Common myeloid progenitor, CD34-positive (primary cell): ENCODE measurements at places on chromosomes 12 and 14.

DNA sequence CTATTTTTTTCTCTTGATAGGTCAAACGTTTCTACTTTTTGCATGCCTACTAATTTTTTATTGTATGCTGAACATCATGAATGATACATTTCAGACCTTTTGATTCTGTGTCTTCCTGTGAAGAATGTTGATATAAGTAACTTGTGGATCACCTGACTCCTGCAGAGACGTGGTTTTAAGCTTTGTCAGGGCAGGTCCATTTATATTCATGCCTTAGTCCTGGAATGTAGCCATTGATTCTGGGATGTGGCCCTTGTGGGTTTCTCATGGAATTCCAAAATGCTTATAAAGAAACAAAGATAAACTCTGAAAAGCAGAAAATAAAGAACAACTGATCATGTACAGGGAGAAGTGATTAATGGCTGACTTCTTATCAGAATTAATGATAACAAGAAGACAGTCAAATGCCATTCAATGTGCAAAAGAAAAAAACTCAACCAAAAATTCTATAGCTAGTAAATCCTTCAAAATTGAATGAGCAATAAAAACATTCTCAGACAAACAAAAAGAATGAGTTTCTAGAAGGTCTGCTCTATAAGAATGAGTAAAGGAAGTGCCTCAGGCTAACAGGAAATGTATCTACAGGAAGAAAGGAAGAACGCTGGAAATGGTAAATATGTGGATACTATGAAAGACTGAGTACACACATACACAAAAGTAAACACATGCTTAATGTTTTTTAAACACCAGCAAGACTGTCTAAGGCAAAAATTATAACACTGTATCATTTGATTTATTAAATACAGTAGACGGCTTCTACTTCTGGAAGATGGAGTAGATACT lies 284.8 kb upstream of the DIO3 start:
- no peak for DNase-seq

DNA sequence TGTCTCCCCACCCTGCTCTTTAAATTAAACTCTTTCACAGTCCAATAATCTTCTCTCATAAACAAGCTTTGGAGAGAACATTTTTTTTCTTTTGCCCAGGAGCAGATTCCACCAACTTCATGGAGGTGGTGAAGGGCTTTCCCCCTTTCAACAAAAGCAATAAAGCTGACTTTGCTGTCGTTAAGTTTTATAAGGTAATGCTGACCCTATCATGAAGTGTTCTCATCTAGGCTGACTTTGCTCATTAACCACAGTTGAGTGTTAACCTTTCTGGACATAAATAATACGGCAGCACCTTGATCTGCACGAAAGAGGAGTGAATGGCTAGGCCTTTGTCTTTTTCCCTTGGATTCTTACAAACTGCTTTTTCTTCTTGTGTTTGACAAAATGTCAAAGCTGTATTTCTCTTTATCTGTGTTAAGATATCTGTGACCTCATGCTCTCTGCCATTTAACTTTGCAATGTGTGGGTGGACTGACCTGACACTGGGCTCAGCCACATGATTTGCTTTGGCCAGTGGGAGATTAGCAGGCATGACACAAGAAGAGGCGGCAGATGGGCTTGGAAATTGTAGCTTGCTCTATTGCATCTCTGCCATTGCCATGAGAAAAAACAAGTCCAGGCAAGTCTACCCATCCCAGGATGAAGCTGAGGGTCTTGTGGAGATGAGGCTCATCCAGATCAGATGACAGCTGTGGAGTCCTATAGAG lies 470.9 kb upstream of the CCDC196 start:
- DNase-seq = no peak

DNA sequence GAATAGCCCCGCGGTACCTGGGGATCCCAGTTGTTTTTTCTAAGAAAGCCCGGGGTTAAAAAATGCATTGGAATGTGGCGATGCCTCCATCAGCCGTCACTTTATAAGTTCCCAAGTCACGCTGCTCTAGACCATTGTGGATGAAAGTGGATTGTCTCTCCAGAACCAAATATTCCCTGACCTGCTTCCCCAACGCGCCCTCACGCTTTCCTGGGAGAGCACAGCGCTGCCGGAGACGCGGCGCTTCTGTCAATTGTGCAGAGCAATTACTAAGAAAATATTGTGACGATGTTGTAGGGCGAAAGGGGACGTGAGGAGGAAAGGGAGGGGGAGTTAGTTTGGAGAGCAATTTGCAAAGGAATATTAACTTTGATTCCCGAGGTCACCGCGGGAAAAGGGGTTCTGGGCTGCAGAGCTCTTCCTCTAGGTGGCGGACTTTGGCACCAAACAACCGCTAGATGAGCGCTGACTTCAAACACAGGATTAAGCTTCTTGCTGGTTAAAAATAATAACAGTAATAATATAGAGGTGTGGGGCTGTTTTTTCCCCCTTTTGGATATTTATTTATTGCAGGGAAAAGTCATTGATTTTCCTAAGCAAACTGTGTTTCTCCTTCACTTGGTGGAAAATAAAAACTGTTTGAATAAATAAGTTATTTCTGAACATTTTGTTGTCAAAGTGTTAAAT lies 9.6 kb upstream of the FOXG1 start:
- peak; percentile 60 for DNase-seq

DNA sequence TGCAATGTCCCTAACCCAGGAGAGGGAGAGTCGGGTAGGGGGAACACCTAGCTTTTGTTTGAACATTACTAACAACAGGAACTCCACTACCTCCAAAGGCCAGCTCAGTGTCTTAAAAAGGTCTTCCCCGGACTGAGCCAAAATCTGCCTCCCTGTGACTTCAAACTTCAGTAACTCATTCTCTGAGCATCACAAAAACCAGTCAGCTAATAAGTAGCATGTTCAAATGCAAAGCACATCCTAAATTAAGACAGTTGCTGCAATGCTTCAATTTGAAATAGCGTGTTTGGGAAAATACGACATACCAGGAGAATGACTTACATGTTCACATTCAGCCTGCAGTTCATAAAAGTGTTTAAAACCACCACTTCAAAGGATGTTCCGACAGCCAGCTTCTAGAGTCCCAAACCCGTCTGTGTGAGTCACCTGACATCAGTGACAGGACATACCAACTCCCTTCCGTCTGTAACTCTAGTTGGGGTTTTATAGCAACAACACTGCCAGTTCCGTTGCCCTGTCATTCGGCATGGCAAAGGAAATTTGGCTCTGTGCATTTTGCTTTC lies 13.0 kb downstream of the ZFP36L1 start:
- peak; percentile 63 for DNase-seq

DNA sequence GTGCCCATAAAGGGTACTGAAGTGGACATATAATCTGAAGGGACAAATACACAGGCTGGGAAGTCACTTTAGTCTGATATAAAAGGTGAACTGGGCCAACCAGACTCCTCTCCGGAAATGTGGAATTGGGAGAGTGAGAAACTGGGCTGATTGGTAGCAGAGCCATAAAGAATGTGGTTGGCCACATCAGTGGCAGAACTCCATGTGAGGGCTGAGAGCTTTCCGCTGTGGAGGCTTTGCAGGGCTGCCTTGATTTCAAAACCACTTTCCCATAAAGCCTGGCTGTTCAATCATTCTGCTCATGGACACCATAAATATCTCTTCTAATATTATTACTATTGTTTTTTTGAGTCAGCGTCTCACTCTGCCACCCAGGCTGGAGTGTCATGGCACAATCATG lies 220.3 kb downstream of the MON2 start:
- no peak for DNase-seq

DNA sequence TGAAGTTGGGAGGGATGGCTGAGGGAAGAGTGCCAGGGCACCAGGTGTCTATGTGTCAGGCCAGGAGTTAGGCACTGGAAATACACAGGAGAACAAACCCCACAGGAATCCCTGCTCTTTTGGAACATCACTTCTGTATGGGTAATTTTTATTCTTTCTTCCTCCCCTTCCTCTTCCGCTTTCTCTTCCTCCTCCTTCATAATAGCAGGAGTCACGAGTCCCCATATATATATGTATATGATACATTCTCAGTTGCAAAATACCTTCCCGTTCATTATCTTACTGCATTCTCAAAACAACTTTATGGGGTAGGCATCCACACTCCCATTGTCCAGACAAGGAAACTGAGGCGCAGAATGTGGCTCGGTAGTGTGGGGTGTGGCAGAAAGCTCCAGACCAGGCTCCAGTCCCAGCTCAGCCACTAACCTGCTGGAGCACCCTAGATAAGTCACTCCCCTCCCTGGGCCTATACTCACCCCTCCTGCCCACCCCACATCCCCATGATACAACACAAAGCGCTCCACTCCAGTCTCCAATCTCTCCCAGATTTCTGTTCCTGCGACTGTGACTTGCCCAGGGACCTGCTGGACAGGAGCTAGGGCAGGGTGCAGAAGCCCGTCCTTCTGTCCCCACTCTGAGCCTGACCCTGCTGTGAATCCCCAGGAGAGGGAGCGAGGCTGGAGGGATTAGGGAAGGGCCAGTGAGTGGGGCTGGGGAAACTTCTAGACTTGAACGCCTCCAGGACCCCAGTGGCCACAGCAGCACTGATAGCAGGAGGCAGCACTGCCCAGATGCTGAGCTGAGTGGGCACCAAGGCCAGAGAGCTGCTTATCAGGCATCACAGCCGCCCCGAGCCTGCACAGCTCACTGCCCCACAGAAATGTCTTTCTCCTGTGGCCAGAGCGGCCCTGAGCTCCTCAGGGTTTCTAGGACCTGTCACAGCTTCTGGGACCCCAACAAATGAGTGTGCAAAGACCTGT lies 1.4 kb upstream of the AQP2 start:
- DNase-seq = no peak

DNA sequence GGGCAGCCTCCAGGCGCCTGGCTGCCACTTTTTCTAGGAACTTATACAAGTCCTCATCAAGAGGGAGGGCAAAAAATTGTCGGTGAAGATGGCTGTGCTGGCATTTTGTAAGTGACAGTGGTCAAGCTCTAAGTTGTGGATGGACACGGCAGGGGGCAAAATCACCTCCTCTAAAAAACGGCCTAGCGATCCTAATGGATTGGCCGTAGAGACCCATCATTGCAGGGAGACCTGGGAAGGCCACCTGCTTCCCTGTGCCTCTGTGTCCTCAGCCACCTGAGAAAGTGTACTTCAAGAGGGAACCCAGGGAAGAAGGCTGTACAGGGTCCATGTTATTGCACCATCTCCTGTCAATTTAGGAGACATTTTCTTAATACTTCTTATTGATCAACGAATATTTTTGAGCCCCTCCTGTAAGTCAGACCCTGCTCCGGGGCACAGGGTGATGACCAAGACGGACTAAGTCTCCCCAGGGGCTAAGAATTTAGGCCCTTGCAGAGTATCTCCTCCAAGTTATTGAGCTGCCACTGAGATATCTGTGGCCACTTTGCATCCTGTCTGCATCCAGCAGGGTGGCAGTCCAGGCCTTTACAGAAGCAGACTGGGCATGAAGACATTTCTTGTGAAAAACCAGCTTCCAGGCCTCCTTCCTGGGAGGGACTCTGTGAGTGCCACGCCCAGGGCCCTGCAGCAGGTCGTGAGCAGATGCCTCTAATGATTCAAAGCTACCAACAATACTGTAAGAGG lies 40.5 kb downstream of the PSMA6 start:
- peak; percentile 79 for DNase-seq

DNA sequence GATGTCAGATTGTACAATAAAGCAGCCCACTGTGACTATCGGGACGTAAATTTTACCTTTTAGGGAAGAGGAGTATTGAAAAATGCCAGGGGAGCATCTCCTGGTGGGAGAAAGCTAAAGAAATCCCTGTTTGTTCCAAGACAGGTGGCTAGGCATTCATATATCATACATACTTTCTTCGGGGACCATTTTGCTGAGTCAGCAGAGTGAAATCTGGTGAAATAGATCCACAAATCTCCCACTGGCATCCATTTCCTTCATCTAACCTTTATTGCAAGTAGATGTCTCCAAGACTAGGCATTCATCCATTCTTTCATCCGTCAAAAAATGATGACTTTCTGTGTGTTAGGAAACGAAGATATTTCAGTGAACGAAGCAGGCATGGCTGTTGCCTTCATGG lies 107.1 kb downstream of the BMP4 start:
- no peak for DNase-seq

GRCh38 chr14:21055432-21056117 lies 2.0 kb upstream of the RNASE8 start:
- no peak for DNase-seq

GRCh38 chr12:27244689-27245488 lies 803 bp downstream of the STK38L start:
- no peak for DNase-seq

GRCh38 chr14:101058571-101058970 lies 155.0 kb upstream of the RTL1 start:
- DNase-seq = no peak

DNA sequence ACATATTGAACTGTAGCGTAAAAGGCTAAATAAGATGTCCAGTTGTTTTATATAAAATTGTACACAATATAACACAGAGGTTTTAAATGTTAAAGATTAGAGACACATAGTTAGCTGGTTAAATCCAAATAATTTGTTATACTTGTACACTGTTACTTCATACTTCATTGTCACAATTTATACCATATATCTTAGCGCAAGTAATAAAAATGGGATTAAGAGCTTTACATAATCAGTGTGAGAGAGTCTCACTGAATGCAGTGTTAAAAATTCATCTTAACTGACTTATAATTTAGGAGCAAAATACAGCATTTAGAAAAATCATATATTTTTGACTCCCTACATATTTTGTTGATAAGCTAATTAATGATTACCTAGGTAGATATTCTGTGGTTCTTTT lies 36.1 kb downstream of the LRFN5 start:
- no peak for DNase-seq

DNA sequence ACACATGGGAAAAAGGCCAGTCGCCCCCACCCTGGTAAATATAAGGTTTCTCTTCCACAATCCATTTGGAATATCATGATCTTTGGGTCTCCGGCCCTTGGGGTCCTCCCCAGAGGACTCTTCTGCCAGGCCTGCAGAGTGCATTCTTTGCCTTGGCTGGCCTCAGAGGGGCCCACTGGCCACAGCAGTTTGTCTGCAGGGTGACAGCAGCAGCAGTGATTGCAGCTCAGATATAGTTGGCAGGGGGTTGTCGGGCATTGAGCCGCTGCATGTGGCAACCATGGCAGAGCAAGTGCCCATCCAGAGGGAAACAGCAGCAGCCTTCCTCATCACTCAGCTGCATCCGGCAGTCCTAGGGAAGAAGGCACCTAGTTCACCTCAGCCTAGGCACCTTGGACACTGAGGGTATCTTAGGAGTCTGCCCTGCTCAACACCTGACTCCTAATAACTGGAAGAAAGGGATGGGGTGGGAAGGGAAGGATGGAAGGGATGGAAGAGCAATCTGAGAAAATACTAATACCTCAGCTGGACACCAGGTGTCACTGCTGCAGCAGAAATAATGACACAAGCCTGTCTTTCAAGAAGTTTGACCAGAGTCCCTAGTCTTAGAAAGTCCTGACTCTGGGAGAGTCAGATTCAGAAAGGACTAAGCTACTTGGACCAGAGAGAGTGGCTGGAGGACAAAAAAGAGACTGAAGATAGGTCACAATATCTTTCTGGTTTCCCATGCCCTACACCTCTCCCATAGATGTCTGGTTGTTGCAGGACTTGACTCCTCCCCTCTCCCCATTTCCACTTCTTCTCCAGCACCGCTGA lies 8.9 kb downstream of the AJUBA start:
- peak; percentile 42 for DNase-seq

DNA sequence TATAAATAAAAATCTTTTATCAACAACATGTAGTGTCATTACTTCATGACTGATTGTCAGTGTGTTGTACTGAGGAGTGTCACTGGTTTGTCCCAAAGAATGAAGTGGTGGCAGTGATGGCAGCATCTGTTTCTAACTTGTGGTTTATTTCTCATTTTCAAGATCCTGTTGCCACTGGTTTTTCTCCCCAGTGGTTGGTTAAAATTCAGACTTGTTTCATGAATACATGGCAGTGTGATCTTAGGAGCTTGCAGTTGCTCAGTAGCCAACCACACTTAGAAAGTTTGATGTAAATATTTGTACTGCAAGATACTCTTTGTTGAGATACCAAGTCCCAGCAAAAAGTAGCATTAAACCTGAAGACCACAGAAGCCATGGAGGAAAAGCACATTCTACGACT lies 69.8 kb downstream of the PLEKHA5 start:
- peak; percentile 16 for DNase-seq
